ENCODE measurements at places on chromosomes 1 and 21.

GRCh38 chr1:40699787-40700186 lies 8.3 kb downstream of the NFYC start:
- no peak for DNase-seq

- DNase-seq, result no peak
Measured at GRCh38 chr1:52549267-52549666, 3.6 kb downstream of the TUT4 start.

- no peak for DNase-seq
Measured at GRCh38 chr1:100438789-100439188, 86.5 kb downstream of the CDC14A start.

DNA sequence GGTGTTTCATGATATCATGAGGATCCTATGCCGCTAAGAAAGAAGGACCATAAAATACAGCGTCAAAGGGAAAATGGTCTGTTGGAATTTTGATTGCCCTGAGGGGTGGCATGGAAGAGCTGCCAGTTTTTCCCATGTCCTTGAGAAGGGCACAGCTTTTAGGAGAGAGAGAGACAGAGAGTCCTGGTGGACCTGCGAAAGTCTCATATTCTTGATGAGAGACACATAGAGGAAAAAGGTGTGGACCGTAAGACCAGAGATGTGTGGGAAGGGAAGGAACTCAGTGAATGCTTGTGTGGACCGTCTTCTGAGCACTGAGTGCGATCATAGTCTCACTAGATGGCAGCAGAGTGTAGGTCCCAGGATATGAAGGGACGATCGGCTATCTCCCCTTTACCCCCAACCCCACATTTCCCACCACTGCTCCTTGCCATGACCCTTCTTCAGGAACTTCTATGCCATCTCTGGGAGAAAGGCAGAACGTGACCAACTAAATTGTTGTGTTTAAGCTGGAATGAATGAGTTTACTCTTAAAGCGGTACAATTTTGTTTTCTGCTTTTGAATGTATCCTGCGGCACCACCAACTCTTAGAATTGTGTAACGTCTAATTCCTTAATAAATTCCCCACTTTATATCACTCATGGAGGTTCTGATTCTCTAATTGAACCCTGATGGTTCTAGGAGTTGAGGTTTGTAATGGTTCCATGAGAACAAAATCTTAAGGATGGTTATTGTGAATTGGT lies 117.7 kb downstream of the CTH start:
- no peak for DNase-seq

- DNase-seq, result peak; percentile 19
Measured at GRCh38 chr21:34073749-34074282, 438 bp downstream of the MRPS6 start.

- no peak for DNase-seq
Measured at GRCh38 chr21:27448960-27449359, 482.1 kb upstream of the ADAMTS5 start.

DNA sequence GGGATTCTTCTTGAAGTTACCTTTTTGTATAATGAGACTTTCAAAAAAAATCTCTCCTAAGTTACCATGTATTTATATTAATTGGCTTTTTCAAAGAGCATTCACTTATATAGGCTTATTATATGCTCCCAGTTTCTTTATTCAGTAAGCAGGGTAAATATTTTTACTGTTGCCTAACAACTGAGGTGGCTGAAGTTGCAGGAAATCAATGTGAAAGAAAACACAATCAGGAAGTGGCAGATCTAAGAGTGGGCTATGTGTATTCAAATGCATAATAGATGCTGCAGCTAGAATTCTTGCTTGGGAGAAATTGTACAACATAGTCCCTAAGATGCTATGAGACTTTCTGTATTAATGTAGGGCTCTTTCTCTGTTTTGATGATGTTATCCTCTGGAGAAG lies 606.9 kb downstream of the NUF2 start:
- DNase-seq, result no peak

DNA sequence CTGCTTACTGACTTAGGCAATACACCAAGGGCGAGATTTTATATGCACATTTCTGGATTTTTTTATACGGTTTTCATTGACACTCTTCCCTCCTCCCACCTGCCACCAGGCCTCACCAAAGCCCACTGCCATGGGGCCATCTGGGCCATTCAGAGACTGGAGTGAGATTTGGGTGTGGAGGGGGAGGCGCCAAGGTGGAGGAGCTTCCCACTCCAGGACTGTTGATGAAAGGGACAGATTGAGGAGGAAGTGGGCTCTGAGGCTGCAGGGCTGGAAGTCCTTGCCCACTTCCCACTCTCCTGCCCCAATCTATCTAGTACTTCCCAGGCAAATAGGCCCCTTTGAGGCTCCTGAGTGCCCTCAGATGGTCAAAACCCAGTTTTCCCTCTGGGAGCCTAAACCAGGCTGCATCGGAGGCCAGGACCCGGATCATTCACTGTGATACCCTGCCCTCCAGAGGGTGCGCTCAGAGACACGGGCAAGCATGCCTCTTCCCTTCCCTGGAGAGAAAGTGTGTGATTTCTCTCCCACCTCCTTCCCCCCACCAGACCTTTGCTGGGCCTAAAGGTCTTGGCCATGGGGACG lies 57.9 kb downstream of the LACTBL1 start:
- no peak for DNase-seq

DNA sequence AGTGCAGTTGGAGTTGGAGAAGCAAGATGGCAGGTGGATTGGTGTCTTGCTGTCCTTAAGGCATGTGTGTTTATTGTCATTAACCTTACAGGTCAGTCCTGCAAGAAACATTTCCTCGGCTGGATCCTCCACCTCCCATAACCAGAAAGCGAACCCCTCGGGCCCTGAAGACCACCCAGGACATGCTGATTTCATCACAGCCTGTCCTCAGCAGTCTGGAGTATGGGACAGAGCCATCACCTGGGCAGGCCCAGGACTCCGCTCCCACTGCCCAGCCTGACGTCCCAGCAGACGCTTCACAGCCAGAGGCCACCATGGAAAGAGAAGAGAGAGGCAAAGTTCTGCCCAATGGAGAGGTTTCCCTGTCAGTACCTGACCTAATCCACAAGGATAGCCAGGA lies 1.6 kb downstream of the C1orf226 start:
- no peak for DNase-seq

- DNase-seq, result no peak
Measured at GRCh38 chr1:39003794-39004193, 12.7 kb downstream of the AKIRIN1 start.

- peak; percentile 15 for DNase-seq
Measured at GRCh38 chr1:110554871-110555801, 36.2 kb upstream of the KCNA10 start.

DNA sequence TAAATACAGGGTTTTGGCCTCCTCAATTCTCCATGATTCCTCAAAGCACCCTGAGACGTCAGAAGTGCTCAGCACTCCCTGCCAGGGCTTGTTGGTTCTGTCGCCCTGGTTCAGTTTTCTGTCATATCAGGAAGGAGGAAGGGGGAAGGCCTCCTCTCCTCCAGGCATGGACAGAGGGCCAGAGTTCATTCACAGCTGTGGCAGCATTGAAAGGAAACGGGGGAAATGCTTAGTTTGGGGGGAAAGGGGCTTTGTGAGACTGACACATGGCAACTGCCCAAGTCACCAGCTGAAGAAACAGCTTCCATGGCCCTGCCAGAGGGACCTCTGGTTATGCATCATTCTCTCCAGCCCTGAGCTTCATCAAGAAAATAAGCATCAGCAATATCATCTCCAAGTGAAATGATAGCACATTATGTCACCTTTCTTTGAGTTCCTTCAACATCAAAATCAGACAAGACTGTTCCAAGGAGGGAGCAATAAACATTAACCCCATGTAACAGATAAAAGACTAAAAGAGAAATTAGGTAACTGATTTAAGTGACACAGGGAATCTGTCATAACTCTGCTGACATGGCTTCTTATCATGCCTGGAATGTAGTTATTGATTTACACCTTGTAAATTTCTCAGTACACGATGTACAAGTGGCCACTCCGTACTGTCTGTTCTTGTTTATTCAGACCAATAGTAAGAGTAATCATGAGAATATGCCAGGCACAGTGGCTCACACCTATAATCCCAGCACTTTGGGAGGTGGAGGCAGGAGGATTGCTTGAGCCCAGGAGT lies 103.2 kb upstream of the SLC25A33 start:
- no peak for DNase-seq

DNA sequence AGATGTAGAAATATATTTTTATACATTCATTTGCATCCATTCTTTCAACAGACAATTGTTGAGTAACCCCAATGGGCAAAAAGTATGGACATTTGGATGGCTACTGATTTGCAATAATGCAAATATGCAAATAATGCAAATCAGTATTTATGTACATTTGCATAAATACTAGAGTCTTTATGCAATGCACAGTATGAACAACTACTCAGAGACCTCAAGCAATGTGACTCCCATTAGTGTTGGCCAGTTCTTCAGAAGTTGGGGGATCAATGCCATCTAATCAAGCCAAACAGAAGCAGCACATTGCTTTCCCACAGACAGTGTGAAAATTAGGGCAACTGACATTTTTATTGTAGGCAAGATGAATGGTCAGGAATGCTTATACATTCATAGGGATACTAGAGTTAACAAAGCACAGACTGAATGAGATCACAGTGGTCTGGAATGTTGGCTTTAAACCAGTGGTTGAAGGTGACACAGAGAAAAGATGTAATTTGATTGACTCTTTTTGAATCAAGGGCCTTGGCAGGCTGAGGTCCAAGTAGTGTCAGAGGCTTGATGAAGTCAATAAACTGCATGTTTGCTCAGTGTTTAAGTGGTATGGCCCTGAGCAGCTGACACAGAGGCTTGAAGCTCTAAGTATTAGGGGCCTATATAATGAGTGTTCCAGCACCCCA lies 256.6 kb downstream of the CTH start:
- DNase-seq, result no peak

- no peak for DNase-seq
Measured at GRCh38 chr1:41906943-41907342, 11.8 kb downstream of the HIVEP3 start.

GRCh38 chr21:42505090-42505726 lies 8.4 kb upstream of the SLC37A1 start:
- no peak for DNase-seq

GRCh38 chr1:160260406-160261382 lies 1.7 kb downstream of the DCAF8 start:
- DNase-seq, result no peak

DNA sequence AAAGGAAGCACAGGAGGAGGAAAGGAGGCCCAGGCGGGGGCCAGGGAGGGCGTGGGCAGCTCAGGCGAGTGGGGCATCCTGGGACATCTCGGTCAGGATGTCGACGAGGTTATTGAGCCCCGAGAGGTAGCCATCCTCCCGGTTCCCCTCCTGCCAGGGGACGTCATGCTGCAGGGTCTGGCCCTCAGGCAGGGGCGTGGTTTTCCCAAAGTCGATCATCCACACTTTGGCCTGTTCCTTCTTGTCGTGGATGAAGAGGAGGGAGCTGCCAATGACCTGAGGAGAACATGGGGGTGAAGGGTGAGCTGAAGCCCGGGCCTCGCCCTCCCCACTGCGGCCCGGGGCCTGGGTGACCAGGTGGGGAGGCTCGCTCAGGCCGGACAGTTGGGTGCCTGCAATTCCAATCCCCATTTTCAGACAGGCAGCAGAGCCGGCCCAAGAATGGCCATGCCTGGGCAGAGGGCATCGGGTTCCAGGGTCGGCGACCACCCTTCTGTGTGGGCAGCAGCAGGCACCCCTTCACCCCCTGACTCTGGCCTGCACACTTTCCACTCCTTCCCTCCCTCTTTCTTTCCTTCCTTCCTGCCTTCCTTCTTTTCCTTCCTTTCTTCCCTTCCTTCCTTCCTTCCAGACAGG lies 86.2 kb downstream of the STUM start:
- DNase-seq, result no peak
